Aorta (tissue), 5 donors: ENCODE measurements at places on chromosomes 7 and 10. TPM values are rescaled to one million over a fixed set of nuclear protein-coding genes. Genes with fewer than 3 reads are reported as not detected.

DNA sequence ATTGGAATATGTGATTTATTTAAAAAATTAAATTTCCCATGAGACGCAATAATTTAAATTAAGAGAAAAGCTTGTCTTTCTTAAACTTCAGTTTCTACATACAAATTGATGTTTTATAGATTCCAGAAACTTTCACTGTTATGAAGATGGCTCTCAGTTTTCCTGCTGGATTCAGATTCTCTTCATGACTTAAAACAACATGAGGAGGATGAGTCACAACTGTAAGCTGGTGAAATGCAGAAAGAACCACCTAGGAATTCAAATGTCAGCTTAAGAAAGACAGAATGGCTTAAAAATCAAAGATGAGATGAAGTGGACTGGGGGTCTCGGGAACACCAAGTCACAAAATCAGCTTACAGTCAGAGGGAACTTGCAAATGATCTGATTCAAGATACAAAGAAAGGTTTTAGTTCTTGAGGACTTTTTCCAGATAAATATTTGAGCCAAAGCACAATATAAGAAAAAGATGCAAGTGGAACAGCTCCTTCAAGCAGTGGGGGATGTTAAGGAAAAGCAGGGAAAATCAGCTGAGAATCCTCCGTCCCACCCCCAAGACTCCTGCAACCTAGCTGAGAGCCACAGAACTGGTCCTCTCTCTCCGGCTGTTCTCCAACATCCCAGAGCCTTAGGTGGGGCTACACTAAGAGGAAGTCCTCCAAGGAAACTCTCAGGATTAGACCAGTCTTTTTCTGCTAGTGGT lies 279.8 kb downstream of the KCNMA1 start:
- DNase-seq, result no peak

GRCh38 chr7:158275711-158276413 lies 311.8 kb downstream of the PTPRN2 start:
- DNase-seq, result peak; percentile 29

GRCh38 chr7:148963583-148964482 lies 64.5 kb downstream of the PDIA4 start:
- DNase-seq, result no peak

DNA sequence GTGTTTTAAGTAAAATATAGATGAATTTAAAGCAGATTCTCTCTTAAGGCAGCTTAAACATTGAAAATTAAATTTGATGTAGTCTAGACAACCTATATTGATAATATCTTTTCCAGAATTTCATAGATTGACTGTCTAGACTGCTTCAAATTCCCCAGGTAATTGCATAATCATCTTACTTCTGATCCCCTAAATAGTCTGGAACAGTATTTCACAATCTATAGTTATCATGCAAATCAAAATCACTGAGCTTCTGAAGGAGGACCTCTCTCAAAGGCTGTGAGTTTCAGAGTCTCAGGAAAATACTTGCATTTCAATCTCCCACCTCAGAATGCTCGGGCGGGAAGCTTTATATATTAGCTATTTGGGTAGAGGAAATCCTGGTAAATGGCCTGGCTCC lies 87.3 kb downstream of the SEMA3A start:
- DNase-seq, result no peak

DNA sequence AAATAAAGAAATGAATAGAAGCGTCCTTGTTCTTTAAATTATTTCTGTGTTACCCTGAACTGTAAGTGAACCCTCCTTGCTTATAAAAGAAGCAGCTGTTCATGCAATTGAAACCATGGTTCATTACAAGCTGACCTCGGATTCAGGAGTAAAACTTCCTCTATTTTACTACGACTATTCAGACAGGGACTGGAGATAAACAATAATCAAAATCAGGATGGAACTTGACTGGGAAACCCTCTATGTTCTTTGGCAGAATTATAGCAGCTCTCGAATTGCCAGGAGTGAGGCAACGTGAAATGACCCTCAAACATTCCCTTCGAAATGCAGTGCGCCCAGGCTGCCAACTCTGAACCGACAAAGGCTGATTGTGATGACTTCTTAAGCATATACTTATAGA lies 172.1 kb downstream of the CYP26A1 start:
- no peak for DNase-seq

DNA sequence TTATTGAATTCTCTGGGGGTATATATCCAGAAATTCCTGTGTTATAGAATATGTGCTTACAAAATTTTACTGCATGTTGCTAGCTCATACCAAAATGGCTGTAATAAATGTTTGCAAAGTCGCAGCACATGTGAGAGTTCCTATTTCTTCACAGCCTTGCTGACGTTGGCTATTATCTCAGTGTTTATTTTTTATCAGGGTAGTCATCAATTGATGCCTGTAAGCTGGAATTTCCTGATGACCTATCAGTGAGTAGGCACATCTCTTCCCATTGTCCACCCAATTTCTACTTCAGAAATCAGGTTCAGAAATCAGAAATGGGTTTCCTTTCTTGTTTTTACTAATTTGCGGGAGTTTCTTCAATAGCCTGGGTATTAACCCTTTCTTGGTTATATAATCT lies 268.1 kb upstream of the FZD8 start:
- DNase-seq, result no peak

GRCh38 chr7:155848691-155849669 lies 36.7 kb upstream of the SHH start:
- DNase-seq, result peak; percentile 36

- no peak for DNase-seq
Observed at GRCh38 chr7:35721288-35721687, 26.4 kb upstream of the HERPUD2 start.

- no peak for DNase-seq
Observed at GRCh38 chr10:130713135-130713534, 576.9 kb downstream of the GLRX3 start.

DNA sequence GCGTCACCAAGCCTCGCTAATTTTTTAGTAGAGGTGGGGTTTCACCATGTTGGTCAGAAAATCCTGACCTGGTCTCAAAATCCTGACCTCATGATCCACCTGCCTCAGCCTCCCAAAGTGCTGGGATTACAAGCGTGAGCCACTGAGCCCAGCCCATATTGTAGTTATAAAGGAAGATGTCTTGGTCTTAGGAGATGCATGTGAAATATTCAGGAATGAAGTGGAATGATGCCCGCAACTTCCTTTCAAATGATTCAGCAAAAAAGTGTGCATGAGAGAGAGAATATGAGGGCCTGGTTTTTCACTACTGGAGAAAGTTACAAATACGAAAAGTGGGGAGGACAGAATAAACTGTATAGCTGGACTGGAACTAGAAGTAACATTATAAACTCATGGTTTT lies 15.9 kb downstream of the TMEM209 start:
- DNase-seq, result no peak

DNA sequence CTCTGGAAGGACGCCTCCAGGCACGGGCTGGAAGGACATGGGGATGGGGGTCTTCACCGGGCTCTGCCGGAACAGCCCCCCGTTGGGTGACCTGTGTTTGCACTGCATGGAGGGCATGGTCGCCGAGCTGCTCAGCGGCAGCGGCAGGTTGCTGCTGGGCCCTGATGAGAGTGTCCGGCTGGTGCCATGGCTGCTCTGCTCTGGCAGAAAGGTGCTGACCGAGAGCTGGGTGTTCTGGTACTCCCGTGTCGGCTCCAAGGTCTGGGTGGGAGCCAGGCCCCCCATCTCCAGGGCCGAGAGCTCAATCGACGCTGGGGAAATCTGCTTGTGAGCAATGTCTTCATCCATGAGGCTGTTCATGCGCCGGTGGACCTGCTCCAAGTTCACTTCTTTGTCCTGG lies 764.3 kb downstream of the GRID1 start:
- DNase-seq, result no peak

DNA sequence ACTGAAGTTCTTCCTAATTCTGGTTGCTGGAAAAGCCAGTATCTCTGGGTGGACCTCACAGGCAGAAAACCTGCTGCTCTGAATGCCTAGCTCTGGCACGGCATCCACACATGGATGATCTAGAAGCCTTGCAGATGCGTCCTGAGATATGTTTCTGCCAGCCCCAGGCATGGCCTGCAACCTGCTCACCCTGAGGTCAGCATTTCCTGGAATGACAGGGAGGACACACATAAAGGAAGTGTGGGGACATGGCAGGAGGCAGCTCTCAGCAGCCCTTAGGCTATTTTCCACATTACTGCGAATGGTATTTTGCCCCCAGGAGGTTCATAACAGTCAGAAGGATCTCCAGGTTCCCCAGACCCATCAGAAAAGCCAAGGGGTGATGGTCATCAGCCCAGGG lies 23.2 kb downstream of the PLXNA4 start:
- no peak for DNase-seq

GRCh38 chr7:3200504-3200903 lies 100.5 kb upstream of the SDK1 start:
- no peak for DNase-seq

DNA sequence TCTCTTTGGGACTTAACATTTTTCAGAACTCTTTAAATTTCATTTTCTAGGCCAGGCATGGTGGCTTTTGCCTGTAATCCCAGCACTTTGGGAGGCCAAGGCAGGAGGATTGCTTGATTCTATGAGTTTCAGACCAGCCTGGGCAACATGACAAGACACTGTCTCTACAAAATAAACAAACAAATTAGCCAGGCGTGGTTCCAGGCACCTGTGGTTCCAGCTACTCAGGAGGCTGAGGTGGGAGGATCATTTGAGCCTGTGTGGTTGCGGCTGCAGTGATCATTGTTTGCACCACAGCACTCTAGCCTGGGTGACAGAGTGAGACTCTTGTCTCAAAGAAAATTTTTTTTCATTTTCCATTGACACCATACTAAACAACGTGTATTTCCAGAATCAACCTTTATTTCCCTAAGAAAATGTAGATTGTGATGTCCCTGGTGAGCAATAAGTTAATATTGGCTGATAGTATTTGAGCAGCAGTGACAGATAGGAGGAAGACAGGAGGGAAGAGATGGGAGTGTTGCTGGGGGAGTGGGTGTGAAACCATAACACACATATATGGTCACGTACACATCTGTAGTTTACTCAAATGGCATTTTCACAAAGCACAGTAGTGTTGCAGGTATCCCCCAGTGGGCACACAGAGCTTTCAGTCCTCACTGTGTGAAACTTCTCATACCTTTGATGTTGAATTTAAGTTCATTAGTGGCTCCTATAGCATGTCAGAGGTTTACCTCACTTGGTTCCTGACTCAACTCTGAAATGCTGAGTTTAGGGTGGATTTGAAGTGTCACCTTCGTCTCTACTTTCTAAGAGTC lies 205.6 kb downstream of the AUTS2 start:
- no peak for DNase-seq

DNA sequence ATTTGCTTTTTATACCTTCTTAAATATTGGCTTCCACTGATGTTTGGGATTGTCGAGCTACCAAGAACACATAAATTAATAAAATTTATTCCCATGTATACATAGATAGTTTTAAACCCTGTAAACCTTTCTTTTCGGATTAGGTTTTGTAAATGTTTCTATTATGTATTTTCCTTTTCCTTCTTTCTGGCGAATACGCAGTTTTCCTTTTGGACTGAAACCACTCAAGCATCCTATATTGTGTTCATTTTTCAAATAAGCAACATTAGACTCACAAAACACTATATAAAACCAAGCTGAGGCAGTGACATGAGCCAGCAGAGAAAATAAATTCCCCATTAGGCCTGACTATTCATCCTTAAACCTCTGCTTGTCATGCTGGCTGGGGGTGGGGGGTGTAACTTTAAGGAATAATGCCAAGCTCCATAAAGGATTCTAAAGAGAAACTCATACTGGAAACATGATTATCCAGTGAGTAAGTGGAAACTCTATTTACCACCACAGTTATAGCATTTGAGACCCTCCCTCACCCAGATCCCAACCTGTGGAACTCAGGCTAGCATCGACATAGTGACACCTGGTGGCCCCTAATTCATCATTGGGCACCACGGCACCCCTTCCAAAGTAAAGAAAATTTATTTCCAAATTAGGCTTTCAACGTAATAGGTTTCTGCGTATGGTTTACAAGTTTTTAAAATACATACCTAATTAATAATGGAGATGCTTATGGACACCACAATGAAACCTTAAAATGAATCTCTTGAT lies 86.5 kb upstream of the CELF2 start:
- no peak for DNase-seq

DNA sequence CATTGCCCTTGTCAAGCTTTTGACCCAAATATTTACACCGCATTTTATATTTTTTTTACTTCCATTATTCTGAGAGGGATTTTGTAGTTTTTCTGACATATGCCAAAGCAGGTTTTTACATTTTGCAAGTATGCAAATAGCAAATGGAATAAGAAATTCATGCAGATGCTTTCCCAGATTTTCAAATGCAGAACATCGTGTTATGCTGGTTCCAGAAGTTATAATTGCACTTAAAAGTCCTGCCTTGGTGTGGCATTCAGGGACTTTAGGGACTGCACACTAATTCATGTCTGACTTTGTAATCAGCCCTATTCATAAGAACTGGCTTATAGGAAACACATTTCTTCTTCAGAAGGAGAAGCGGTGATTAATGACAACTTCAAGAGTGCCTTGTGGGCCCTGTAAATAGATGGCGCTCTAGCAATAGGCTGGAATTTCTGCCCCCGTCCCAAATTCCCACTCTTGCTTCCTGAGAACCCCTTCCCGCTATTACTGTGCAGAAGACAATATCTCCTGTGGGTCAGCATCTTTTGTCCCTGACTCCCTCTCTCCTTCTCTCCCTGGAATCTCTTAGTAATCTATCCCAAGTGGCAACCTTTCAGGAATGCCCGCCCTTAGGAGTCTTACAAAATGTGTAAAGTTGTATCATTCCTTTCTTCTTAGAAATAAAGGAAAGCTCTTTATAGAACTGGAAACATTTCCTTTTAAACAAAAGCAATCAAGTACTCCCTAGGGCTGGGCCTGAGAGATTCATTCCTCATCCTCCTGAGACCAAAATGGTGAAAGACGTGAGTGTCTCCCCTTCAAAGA lies 264.0 kb downstream of the INHBA start:
- no peak for DNase-seq

DNA sequence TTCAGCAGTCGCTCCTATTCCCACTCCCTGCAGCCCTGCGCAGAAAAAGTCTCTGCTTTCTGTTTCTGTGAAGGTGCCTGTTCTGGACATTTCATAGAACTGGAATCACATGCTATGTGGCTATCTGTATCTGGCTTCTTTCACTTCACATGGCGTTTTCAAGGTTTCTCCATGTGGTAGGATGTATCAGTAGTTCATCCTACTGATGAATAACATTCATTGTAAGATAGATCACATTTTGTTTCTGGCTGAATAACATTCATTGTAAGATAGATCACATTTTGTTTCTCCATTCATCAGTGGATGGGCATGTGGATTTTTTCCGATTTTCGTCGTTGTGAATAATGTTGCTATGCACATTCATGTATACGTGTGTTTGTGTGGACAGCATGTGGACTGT lies 44.5 kb downstream of the HSPA12A start:
- DNase-seq, result no peak

DNA sequence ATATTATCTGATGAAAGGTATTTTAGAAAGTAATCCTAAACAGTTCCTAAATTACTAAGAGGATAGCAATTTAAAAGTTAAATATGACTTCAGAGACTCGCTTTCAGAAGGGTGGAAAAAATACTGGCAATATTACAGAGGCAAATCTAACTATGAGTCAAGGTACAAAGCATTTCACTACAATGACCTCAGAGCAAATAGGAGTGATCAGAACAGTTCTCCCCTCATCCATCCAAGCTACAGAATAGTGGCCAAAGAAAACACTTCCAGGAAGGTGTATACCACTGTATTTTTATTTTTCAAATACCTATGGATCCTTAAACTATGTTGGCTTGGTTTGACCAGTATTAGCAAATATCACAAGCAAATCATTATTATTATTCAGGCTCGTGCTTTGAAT lies 112.8 kb upstream of the ODAD2 start:
- DNase-seq, result no peak

CTAGE8 gene
- 0.21 TPM for total RNA-seq

CCDC172 gene
- not detected for total RNA-seq

LARP4B gene
- total RNA-seq, result 73.2 TPM

OPALIN gene
- total RNA-seq, result not detected

ZSCAN21 gene
- 7.9 TPM for total RNA-seq

ZNF716 gene
- total RNA-seq, result not detected

INMT gene
- 83.0 TPM for total RNA-seq
